ENCODE measurements at places on chromosomes 11 and 22.
A peak's percentile ranks its signal among the peaks of the same experiment; 100 is the strongest.

GRCh38 chr11:18536209-18536608, 9.5 kb upstream of the TSG101 start:
- DNase-seq: no peak

DNA sequence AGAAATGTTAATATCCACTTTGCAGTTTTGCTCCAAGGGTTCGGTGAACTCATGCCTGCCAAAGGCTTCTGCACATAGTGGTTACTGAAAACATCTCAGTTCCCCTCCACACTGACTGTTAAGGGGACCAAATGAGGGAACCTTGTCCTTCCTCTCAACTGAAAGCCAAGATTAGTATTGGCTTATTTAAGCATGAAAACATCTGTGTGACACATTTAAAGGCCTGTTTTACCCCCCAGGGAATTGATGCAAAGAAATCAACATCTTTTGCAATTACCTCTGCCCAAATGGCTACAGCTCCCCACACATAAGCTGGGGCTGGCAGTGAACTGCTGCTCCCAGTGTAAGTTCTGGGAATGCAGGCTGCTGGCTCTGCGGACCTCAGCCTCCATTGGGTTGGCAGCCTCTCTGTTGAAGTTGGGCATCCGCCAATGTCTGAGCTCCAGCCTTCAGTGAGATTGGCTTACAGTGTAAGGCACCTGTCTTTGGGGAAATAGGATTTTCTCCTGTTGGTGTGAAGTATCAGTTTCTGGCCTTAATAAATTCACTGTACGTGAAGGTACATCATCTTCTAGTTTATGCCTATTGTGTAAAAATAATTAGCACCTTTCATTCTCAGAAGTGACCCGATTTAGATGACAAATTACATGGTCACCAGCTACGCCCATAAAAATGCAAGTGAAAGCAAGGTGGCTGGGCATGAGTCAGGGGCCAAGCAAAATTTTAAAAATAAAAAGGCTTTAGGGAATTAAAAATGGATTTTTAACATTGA, 213.4 kb upstream of the SYN3 start:
- DNase-seq: peak; percentile 82

DNA sequence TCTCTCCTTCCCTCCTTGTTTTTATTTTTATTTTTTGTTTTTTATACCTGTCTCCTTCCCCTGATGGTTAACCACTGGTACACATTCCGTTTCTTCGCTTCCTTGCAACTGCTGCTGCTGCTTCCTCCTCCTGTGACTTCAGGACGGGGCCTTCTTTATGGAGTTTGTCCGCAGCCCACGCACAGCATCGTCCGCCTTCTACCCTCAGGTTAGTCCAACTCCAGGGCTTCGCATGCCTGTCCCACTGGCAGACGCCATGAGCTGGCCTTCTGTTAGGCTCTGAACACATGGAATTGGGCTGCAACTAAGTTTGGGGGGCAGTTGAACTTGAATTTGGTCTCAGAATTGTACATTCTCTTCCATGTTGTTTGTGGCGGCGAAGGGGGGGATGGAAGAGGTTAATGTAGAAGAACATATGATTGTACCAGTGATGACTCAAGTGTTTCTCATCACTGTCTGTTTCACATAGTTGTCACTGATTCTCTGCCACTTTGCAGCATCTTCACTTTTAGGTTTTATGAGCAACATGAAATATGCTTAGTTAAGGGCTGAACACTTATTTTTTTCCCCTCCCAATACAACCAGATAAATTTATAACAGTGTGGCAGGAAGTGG, 83.0 kb upstream of the YWHAH start:
- DNase-seq: no peak

GRCh38 chr11:17434108-17434507, 42.5 kb downstream of the ABCC8 start:
- DNase-seq: no peak

GRCh38 chr11:8186429-8186828, 17.6 kb upstream of the RIC3 start:
- DNase-seq: no peak

GRCh38 chr11:8699903-8700302, 17.3 kb downstream of the RPL27A start:
- DNase-seq: no peak

DNA sequence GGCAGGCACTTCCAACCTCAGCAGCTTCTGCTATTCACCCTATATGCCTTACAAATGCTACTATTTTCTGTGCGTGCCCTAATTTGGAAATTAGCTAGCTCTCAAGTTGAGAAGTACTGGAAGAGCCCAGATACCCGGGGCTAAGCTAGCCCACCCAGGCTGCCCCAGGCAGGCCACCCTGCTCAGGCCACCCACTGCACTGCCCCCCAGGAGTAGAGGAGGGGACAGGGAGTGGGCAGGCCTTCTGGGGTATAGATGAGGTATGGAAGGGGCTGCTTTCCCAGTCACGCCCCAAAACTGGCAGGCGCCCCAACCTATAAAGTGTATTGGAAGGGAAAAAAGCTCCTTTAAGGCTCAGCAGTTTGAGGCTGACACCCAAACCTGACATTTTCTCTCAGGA, 43.5 kb downstream of the DRD2 start:
- no peak for DNase-seq

DNA sequence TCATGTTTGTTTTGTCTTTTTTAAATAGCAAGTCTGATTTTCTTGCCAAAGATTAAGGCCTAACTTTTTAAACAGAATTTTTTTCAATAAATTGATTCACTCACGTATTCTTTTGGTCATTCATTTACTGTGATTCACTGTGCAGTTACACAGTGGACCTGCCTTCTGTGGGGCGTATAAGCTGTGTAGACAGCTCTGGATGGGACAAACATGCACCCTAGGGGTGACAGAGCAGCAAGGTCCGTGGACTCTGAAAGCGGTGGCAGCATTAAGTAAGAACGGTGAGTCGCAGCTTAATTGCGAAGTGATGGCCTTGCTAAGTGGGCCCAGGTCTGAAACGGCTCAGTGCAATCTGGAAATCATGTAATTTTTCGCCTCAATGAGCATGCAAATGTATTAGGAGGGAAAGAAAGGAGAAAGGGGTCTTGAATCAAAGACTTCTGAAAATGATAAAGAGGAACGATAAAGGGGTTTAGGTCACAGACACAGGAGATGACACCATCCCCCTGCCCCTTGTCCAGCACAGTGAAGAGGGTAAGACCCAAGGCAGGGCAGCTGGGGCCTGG, 113.1 kb downstream of the SPATA19 start:
- no peak for DNase-seq

- DNase-seq: peak; percentile 64
These were observed 822 bp downstream of the MARK2 start for GRCh38 chr11:63839508-63840355.

DNA sequence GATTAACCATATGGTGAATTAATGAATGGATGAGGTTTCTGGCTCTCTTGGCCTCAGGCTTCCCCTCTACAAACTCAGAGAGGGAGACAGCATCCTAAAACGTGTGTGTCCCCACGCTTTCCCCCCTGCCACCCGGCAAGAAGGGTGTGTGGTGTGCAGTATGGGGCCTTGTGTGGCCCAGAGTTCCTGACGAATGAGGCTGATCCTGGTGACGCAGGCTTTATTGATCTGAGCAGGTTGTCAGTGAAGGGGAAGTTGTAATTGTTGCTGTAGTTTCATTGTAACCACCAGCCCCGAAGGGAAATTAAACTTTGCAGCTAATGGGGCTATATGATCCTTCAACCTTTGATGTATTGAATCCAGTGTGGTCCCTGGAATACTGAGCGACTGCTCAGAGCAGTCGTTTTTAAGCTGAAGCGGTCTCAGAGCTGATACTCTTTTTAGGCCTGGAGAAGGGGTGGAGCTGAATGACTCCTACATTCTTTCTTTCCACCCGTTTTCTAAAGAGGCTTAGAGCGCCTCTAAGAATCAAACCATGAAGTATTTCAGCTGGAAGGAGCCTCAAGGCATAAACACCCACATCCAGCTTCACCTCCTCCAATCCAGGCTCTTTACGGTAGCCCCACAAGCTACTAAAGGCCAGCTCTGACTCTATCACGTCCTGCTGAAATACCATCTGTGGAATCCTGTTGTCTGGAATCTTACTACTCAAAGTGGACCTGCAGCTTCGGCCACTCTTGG, 284.7 kb downstream of the MIAT start:
- DNase-seq: no peak

DNA sequence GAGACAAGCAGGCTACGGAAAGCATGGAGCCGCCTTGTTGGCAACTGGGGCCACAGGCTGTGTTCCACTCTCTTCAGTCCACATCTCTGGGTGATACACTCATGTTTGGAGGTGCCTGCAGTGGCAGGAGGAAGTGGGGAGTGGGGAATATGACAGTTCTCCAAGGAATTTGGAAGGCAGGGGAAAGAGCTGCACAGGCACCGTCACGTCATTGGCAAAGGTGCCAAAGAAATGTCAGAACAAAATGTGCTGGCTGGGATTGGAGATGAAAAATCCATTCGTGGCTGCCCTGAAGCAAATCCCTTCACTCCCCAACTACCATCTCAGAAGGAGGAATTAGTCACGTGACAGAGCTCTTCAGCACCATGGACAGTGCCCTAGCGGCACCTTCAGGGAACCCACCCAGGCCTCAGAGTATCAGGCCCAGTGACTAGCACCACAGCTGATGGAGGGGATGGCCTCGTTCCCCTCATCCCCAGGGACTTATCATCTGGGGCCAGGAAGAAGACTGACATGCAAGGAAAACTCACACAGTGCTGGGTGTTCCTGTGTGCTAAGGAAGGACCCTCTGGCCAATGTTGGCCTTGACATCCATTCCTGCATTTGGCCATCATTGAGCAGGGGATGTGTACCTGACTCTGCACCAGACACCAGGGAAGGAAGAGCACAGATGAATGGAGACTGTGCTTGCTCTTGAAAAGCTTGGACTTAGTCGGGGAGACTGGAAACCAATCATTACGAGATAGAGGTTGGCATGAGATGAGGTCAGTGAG, 48.5 kb upstream of the PRDM11 start:
- DNase-seq: no peak

- no peak for DNase-seq
These were observed 194.3 kb downstream of the KIF18A start for GRCh38 chr11:27913650-27914049.

- no peak for DNase-seq
These were observed 16.1 kb upstream of the EXPH5 start for GRCh38 chr11:108609682-108610081.

DNA sequence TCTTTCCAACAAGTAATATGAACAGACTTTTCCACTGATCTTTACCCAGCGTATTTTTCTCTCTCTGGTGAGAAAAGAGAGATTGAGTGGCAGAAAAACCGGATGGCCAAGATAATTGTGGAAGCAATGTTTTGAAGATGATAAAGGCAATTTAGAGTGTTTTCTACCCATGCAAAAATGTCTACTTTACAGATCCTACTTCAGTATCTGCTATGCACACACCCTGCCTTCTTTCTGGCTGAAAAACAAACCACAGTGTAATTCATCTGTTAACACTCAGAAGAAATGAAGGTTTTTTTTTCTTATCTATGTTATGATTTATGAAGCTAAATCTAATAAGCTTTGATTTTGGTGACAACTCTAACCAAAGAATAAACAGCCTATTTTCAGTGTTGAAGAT, 56.8 kb downstream of the SLC5A12 start:
- no peak for DNase-seq

GRCh38 chr11:117414724-117415123, 87.1 kb downstream of the CEP164 start:
- no peak for DNase-seq

- no peak for DNase-seq
These were observed 48.8 kb downstream of the CLTCL1 start for GRCh38 chr22:19242699-19243098.

DNA sequence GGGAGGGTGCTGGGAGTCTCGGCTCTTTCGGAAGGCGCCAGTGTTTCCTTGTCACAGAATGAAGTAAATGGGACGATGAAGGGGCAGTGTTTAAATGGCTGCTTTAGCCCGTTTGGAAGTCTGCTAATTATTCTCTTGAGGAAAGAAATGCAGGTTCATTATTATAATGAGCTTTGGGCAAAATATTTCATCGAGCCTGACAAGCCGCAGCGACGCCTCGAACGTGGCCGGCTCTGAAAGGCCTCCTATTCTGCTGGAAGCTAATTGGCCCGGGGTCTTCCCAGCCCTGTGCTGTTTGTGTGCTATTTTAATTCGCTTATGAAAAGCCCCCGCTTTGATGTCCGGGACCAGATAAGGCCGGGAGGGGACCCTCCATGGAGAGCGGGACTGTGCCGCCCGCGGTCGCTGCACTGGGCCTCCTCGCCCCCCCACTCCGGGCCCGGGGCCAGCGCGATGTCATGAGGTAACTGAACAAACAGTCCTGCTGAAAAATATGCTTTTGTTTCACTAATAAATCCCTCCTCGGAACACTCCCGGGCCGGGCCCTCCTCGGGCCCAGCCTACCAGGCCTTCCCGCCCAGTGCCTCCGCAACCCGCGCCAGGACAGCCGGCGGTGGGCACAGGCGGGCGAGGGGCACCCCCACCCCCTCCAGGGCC, 78.4 kb downstream of the CDKN1C start:
- no peak for DNase-seq

GRCh38 chr11:1750840-1751530, 590 bp upstream of the IFITM10 start:
- no peak for DNase-seq

- DNase-seq: no peak
These were observed 1106.3 kb downstream of the BRD1 start for GRCh38 chr22:48721395-48721669.

- DNase-seq: no peak
These were observed 77.4 kb upstream of the CSNK2A3 start for GRCh38 chr11:11430431-11430830.

GRCh38 chr11:78061088-78061920, 2.4 kb upstream of the THRSP start:
- DNase-seq: no peak

DNA sequence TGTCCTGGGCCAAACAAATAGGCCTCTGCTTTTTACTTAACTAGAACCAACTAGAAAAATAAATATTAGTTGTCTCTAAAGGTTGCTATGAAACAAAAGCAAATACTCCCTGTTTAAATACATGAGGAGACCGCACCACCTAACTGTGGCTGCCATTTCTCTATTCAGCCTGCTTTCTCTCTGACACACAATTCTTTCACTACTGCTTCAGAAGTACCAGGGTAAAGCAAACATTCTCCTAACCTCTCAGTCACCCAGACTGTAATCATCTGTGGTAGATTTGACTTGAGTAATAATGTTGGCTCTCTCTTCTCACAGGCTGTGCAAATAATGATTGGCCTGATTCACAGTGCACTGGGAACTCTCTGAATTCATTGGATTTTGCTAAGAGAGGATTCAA, 41.0 kb upstream of the MS4A8 start:
- DNase-seq: no peak

DNA sequence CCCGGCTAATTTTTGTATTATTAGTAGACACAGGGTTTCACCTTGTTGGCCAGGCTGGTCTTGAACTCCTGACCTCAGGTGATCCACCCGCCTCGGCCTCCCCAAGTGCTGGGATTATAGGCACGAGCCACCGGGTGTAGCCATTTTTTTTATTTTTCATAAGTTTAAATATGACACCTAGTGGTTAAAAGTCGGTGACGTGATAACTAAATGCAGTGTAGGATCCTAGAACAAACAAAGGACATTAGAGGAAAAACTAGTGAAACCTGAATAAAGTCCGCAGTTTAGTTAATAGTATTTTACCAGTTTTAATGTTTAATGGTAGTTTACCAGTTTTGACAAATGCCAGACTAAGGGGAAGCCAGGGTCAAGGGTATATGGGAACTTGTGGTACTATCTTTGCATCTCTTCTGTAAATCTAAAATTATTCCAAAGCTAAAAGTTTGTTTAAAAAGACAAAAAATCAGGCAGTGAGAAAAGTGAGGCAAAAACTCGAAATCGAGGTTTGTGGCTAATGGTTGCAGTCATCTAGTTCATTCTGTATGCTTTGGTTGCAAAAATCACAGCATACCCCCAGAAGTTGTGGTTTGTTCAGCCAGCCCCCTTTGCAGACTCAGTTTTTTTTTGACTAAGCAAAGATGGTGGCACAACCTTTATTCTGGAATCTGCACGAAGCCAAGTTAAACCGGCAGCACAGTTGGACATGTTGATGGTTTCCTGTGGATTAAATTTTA, 29.6 kb downstream of the TOM1 start:
- DNase-seq: no peak

Data from GM06990 (cell line).